Stimulated activated CD4-positive, alpha-beta T cell treated with anti-CD3 and anti-CD28 coated beads, Interleukin-15, amount 100 ng/mL, for 48 hours (primary cell): ENCODE measurements at places on chromosomes 5 and 9.

GRCh38 chr5:168188182-168188581 is 103.3 kb upstream of the WWC1 start:
- DNase-seq = no peak

DNA sequence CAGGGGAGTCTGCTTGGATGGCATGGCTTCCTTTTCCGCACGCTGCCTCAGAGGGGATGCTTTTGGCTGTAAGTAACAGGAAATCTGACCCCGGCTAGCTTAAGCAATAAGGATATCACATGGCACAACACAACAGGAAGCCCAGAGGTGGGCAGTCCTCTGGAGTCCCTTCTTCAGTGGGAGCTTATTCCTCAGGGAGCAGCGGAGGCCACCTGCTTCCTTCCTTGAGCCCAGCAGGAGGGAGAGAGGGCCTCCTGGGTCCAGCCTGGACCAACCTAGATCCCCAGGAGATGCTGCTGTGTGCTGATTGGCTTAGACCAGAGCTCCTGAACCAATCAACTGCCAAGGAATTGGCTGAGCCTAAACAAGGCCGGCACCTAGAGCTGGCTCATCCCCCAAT is 66.3 kb downstream of the C9orf50 start:
- no peak for DNase-seq

- DNase-seq = no peak
Observed at GRCh38 chr5:21244982-21245381, 1257.0 kb upstream of the CDH18 start.

DNA sequence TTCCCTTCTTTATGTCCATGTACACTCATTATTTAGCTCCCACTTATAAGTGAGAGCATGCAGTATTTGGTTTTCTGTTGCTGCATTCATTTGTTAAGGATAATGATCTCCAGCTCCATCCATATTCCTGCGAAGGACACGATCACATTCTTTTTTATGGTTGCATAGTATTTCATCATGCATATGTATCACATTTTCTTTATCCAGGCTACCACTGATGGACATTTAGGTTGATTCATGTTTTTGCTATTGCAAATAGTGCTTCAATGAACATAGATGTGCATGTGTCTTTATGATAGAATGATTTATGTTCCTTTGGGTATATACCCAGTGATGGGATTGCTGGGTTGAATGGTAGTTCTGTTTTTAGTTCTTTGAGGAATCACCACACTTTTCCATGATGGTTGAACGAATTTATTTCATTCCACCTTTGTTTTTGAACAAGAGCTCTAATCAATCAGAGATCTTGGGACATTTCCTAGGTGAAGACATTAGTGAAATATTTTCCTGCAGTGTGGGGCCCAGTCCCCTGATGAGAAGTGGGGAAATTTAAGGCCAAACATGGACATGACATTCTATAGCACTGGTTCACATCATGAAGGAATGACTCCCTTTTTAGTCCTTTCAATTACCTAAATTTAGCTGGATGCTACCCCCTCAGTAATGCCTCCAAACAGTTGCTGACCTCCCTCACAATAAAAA is 7.1 kb upstream of the TEX48 start:
- DNase-seq = no peak

- no peak for DNase-seq
Observed at GRCh38 chr9:134321946-134322741, 4.1 kb upstream of the RXRA start.

DNA sequence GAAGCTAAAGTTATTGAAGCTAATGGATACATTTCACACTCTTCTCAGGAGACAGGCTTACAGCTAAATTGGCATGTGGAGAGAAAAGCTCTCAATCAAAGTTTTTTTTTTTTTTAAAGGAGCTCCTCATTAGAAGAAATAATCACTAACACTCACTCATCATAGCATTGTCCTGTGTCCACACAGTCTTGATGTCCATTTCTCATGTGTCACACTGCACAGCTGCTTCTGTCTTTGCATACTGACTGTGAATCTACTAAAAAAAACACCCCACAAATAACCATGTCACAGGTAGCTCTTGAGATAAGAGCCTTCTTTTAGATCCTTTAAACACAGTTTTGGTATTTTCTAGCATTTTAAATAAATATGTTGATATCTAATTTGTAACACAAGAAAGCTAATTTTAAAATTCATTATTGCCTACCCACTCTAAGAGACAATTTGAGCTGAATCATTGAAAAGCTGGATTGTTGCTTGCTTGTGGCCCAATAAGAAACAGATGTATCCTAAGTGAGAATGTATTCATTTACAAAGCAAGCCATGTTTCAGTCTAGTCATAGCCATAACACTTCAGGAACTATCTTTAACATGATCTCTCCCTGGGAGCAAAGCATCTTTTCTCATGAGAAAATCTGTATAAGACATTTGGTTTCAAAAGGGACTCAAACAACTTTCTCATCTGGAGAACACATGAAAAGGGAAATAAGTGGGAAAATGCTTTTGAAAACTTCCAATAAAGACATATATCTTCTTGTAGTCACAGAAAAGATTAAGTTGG is 48.1 kb upstream of the PCSK1 start:
- no peak for DNase-seq

GRCh38 chr5:157502143-157502647 is 42.2 kb downstream of the NIPAL4 start:
- DNase-seq = no peak

- no peak for DNase-seq
Observed at GRCh38 chr9:749716-750115, 91.8 kb upstream of the DMRT1 start.

GRCh38 chr9:14336244-14336643 is 22.3 kb upstream of the NFIB start:
- no peak for DNase-seq

DNA sequence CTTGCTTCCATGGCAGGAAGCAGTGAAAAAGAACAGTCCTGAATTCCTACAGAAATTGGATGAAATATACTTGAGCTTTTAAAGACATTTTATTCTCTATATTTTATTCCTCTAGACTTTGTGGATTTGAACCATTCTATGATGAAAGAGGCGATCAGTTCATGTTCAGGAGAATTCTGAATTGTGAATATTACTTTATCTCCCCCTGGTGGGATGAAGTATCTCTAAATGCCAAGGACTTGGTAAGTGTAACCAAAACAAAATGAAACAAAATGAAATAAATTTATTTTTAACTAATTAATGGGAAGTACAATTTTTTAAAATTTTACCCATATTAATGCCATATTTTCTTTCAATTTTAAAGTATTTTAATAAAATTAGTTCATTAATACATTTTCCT is 34.1 kb downstream of the STARD4 start:
- no peak for DNase-seq

- no peak for DNase-seq
Observed at GRCh38 chr5:124889486-124889825, 143.0 kb upstream of the ZNF608 start.

- no peak for DNase-seq
Observed at GRCh38 chr9:92438900-92439526, 14.7 kb upstream of the OMD start.

- no peak for DNase-seq
Observed at GRCh38 chr5:126452477-126452876, 29.3 kb downstream of the GRAMD2B start.

DNA sequence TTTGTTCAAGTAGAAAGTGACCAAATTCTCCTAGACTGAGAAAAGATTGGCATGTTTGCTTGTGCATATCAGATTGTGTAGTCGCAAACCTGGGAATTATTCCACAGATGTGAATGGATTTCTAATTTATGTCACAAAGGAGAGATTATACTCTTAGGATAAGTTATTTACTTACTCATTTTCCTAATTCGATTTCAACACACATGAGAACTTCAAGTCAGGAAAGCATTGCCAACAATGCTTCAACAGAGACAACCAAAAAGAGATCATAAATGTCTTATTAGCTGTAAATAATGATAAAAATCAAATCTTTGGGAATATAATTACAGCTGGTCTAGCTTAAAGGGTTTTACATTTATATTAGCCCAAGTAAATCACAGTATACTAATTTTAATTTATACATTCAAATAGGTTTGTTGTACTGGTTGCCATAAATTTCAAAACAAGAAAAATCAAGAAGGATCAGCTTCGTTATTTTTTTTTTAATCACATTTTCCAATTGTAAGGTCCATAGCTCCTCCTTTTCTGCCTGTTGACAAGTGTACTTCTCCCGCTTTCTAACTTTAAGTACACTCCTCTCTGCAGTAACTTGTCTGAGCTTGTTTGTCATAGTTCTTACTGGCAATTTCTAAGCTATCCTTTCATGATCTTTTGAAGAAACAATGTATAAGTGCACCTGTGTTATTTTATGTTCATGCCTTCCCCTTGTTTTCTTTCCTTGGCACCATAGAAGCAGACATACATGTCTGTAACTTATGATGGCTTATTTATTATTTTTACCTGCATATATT is 246.6 kb downstream of the DEPDC1B start:
- no peak for DNase-seq

- DNase-seq = no peak
Observed at GRCh38 chr9:73613092-73613701, 461.5 kb downstream of the ANXA1 start.

DNA sequence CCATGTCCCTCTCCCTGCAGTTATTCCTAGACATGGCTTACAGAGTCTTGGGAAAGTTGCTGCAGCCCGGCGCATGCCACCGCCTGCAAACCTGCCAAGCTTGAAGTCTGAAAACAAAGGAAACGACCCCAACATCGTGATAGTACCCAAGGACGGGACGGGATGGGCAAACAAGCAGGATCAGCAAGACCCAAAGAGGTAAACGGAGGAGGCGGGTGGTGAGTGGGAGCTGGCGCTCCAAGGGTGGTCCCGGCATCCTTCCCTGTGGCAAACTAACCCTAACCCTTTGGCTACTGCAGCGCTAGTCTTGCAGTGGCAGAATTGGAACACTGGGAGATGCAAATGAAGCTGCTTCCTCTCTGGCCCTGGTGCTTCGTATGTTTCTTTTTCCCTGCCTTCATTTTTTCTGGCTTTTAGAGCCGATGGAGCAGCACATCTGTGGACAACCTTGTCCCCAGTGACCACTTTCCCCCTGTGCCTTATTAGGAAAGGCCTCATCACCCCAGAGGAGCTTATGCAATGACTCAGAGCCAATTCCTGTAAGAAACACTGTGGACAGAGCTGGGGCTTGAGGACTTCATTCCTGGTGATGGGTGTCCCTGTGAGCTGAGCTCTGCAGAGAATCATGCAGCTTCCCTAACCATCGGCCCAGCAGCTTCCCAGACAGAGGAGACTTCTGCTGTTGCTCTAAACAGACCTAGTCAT is 38.9 kb downstream of the PRRC2B start:
- DNase-seq = no peak

GRCh38 chr5:135185481-135186065 is 151.5 kb upstream of the PITX1 start:
- no peak for DNase-seq

GRCh38 chr9:2662496-2662895 is 40.9 kb downstream of the VLDLR start:
- no peak for DNase-seq

DNA sequence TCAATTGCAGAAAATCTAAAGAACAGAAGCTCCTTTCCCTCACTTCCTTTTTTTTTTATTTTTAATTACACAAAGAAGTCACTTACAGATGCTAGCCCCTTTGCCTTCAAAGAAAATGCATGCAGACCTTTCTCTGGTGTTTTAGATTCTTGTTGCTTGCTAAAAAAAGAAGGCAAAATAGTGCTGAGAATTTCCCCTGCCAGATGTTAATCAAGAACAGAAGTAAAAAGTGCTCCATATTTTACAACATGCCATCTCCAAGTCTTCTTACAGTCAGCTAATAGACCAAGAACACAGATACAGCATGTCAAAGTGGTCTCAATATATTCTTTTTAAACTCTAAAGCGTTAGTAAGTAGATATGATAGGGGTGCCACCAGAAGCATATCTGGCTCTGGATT is 142.8 kb upstream of the RGMB start:
- DNase-seq = no peak

DNA sequence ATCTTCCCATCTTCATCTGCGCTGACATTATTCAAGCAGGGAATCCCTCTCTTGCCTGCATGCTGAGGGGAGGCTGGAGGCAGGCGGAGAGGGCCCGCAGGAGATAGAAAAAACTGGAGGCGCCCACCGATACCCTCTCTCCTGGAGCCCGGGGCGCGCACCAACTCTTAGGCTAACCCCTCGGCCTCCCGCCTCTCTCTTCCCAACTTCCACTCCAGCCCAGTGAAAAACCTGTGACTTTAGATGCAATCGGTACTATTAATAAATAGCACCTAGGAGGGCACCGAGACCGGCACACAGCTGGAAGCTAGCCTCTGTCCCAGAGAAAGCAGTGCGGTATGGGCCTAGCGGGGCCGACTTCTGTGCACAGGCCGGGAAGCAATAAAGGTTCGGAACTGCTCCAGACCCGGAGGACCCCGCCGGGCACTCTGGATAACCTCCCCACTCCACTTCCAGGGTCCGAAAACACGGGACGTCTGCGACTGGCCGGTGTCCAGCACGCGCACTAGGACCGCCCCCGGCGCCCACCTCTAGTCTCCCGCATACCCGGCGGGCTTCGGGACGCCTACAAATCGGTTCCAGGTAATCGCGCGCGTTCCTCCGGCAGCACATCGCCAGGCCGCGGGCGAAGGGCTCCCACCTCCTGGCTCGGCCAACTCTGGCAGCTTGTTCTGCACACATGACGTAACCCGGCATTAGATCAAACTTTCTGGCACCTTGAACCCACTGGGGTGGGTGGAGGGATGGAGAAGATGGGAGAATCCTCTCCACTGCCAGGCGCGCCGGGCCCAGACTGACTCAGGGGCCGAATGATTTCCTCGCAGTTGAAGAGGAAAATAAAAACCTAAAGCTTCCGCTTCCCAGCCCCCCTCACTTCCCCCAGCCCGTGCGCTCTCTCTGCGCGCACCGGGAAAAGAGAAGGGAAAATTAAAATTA is 1.4 kb downstream of the EFNA5 start:
- no peak for DNase-seq

DNA sequence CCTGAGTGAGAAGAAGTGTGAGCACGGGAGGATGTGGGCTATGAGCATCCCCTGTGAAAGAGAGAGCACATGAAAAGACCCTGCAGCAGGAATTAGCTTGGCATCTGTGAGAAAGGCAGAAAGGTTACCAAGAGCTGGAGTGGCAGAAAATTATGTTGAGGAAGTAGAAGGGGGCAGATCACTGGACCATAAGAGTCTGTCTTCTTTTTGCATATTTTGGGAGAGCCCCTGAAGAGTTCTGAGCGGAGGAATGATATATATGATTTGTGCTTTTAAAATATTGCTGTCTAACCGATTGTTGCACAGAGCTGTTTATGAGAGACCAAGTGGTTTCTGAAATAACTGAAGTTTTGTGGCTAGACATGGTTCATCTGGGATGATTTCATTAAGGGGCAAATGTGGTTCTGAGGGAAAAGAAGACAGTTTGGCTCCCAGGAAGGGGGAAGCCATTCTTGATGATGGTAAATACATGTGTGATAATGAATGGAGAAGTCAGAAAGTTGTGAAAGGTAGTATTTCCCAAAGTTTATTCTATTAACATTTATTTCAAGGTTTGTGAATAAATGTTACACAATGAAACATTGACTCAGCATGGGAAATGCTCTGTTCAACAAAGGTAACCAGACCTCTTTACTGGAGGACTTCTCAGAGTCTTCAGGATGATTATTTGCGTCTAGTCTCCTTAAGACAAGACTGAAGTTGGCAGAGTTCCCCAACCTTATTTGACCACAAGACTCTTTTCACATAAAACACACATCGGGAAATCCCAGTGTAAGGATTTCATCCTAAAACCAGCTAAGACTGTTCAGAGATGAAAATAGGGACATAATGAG is 31.5 kb upstream of the ADRB2 start:
- no peak for DNase-seq
